Esophagus mucosa (tissue), 1 donor: ENCODE measurements at places on chromosomes 1 and 21. TPM values are rescaled to one million over a fixed set of nuclear protein-coding genes. Genes with fewer than 3 reads are reported as not detected.

RGSL1 gene
- not detected for total RNA-seq

BRDT gene
- not detected for total RNA-seq

DNA sequence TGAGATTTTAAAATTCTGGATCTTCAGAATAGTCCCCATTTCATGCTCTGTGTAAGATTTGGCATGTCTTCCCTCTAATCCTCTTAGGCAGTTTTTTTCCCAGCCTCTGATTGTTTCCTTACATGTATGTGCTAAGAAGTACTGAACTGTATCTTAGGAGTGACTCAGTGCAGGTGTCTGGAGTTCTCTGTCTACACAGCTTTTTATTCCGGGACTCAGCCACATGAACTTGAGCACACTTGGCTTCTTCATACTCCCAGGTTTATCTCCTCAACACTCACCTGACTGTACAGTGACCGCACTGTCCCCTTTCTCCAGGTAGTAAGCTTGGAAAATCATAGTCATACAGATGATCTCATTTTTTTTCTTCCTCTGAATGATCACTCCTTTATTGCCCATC lies 50.7 kb downstream of the SYT14 start:
- peak; percentile 17 for ATAC-seq

DNA sequence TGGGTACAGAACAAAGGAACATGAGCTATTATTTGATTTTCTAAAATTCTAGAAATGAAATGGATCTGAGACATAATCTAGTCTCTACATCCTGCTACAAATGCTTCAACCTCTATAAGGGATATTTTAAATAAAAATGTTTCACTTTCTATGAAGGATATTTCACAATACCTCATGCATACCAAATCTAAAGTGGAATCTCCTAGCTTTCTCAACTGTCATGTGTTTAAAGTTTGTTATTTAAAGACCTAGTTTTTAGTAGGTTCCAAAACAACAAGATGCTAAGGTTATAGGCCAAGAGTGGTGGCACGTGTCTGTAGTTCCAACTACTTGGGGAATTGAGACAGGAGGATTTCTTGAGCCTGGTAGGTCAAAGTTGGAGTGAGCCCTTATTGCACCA lies 47.6 kb downstream of the KDM5B start:
- ATAC-seq, result no peak

GRCh38 chr1:223763251-223763650 lies 50.9 kb downstream of the CAPN2 start:
- no peak for ATAC-seq

- ATAC-seq, result no peak
Measured at GRCh38 chr21:34834852-34835501, 166.2 kb downstream of the CLIC6 start.

DNA sequence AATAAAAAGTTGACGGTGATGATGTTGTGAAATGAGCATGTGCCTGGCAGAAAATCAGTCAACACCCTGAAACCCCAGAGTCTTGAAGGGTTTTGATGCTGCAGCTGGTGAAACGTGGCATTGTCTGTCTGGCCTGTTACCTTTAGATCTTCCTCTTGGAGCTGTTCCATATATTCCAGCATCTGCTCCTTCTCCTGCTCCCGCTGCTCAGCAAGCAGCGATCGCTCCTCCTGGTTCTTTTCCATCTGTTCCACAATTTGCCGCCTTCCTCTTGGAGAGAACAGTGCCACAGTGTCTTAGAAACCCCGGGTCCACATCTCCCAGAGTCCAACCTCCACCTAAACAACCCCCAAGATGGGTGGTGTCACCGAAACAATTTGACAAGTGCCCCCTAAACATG lies 15.7 kb downstream of the CFAP45 start:
- no peak for ATAC-seq
